ENCODE measurements at places on chromosomes 7 and 10.
A peak's percentile ranks its signal among the peaks of the same experiment; 100 is the strongest.

GRCh38 chr7:129264534-129264933, 39.7 kb downstream of the AHCYL2 start:
- DNase-seq, result no peak

DNA sequence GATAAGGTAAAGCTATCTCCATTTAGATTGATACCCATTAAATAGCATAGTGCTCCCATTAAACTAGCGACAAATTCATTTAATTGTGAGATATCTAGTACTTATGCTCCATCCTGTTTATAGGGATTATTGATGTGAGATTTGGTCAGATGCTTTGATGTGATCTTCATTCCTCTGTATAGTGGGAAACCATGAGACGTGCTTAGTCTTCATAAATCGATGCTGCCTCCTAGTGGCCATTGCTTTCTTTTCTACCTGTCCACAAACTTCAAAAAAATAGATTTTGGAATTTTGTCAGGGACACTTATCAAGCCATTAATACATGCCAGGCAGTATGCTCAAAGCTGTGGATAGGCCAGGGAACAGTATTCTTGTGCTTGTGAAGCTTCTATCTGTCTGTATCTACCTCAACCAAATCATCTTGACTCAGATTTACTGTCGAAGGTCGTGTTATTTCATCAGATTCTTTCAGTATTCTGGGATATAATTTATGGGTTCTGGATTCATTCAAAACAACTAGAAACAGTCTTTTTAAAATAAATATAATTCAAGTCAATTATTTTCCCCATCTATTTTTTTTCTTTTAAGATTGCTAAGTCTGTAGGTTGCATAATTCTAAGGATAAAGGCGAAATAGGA, 12.0 kb downstream of the LSM8 start:
- peak; percentile 70 for DNase-seq

GRCh38 chr10:35353395-35353794, 17.1 kb downstream of the CCNY start:
- DNase-seq, result no peak

DNA sequence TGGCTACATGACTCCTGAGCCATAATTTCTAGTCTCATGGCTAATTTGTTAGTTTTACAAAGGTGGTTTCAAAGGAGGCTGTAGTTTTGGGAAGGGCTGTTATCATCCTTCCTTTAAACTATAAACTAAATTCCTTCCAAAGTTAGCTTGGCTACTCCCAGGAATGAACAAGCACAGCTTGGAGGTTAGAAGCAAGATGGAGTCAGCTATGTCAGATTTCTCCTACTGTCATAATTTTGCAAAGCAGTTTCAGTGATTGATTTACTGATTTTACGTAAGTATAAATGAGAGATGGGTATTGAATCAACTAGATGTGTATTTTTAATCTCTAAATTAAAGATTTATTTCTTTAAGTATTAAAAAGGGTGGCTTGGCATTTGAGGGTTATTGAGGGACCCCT, 79.9 kb downstream of the PHTF2 start:
- no peak for DNase-seq

- DNase-seq, result no peak
Observed at GRCh38 chr7:24942226-24942625, 37.8 kb downstream of the OSBPL3 start.

- no peak for DNase-seq
Observed at GRCh38 chr10:82208726-82209125, 333.7 kb downstream of the NRG3 start.

DNA sequence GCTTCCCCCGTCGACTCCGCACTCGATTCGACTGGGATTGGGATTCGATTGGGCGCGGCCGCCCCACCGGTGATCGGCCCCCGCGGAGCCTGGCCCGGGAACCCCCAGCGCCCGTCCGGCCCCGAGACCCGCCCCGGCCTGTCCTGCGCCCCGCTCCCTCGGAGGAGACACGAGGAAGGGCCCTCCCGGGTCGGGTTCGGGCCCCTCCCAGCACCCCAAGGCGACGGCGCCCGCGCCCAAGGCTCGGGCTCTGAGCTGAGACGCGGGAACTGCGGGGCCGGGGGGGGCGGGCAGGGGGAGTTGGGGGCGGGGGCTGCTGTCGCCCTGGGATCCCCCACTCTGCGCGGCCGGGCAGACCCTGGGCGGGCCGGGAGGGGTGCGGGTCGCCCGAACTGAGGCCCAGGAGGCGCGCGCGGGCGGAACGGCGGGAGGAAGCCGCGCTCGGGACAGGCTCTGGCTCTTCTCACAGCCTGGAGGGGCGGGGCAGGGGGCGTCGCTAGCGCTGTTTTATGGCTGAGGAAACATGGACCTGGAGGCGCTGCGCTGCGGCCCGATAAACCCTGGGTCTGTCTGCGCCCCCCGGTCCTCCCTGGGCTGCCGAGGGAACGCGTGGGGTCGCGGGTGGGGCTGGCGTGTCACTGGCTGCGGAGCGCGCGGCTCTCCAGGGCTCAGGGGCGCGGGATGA, 1.7 kb upstream of the NKX6-2 start:
- DNase-seq, result peak; percentile 30

DNA sequence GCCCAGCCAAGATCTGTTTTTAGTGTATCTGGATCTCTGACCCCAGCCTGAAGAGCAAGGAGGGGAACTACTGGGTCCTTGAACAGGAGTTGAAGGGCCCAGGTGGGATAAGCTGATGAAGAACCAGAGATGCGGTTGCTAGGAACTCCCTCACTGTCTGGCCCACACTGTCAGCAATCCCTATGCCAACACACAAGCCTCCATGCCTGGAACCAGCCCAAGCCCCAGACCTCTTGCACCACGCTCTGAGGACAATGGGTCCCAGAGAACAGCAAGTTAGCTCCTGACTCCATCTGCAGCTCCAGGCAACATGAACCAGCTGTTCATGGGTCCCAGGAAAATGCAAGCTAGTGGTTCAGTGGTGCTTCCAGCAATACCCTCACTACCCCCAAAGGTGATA, 2.4 kb downstream of the NAT16 start:
- DNase-seq, result no peak

DNA sequence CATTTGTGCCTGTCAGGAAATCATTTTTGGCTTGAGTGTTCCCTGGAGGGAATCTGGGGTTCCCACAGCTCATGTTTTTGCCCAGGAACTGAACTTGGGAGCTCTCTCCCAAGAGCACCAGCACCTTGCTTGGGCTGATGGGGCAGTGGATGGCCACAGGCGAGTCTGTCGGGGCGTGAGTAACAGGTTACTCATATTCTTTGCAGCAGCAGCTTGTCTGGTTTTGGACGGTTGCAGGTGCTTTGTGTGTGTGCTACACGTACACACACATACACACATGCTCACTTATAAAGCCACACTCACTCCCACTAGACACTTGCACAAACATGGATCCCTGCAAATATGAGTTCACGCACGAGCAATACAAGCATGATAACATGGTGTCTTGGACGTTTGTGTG, 2.9 kb upstream of the PALD1 start:
- DNase-seq, result peak; percentile 69

DNA sequence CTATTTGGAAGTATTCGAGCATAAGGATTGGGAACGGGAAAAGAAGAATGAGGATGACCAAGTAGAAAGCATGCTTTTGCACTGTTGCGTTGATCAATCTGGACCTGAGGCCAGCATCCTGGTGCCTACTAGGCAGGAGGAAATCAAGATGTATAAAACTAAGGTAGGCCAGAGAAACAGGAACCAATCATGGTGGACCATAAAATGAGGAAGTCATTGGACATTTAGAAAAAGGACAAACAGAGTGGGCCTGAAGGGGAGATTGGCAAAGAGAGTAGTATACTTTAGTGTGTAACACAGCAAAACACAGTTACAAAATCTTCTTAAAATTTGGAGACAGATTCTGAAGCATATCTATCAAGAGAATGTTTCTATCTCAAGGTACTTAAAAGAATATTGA, 171.1 kb upstream of the FZD1 start:
- no peak for DNase-seq

GRCh38 chr7:17315974-17316373, 17.5 kb downstream of the AHR start:
- DNase-seq, result no peak

- DNase-seq, result no peak
Observed at GRCh38 chr10:64036321-64036930, 515.2 kb downstream of the REEP3 start.

DNA sequence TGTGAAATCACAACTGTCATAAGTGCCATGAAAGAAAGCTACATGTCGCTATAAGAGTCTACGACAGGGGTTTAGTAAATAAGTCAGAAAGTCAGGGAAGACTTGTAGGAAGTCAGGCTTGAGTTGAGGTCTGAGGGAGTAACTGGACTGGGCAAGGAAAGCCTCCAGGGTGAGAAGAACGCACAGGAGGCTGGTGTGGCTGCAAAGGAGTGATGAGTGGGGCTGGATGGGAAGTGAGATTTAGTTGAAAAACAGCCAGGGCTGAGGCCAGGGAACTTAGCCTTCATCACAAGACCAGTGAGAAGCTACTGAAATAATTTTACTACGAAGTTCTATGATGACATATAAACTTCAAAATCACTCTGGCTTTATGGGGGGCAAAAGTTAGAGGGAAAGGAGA, 763.7 kb upstream of the PHF14 start:
- no peak for DNase-seq

DNA sequence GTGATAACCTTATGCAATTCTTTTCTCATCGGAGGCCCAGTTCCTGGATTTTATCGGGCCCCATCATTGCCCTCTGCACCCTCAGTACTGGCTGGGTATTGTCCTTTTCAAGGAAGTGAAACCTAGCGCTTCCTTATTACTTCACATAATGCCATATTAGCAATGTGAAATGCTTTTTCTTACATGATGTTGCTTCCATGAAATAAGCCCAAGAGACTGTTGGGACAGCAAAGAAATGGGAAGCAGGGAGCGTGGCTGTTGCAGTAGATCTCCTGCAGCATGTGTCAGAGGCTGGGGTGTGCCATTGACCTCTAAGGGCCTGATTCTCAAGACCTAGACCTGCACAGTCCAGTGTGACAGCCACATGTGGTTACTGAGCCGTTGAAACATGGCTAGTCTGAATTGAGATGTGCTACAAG, 8.1 kb downstream of the CHN2 start:
- no peak for DNase-seq

DNA sequence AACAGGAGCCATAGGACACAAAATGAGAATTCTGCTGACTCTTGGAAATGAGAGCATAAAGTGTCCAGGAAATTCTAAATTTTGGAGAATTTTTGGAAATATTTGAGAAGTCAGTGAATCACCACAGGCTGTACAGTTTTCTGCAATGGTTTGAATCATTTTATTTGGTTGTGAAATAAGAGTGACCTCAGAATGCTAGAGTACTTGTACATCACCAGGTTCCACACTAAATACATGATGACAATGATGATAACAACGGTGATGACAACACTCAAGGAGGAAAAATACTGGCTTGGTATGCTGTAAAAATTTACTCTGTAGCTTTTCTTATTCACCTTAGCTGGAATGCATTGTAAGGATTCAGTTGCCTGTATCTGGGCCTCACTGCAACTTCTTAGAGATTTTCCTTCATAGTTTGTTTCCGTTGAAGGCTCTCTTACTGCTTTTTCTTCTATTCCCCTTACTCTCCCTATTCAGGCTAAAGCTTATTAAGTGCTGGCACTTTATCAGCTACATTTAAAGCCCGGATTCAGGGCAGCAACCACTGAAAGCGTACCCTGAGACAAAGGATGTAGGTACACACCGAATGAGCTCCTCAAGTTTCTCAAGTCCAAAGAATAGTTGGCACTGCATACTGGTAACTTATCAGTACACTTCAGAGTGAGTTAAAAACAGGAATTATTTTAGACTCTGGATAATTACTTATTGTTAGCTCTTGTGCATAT, 30.2 kb upstream of the NME8 start:
- no peak for DNase-seq

DNA sequence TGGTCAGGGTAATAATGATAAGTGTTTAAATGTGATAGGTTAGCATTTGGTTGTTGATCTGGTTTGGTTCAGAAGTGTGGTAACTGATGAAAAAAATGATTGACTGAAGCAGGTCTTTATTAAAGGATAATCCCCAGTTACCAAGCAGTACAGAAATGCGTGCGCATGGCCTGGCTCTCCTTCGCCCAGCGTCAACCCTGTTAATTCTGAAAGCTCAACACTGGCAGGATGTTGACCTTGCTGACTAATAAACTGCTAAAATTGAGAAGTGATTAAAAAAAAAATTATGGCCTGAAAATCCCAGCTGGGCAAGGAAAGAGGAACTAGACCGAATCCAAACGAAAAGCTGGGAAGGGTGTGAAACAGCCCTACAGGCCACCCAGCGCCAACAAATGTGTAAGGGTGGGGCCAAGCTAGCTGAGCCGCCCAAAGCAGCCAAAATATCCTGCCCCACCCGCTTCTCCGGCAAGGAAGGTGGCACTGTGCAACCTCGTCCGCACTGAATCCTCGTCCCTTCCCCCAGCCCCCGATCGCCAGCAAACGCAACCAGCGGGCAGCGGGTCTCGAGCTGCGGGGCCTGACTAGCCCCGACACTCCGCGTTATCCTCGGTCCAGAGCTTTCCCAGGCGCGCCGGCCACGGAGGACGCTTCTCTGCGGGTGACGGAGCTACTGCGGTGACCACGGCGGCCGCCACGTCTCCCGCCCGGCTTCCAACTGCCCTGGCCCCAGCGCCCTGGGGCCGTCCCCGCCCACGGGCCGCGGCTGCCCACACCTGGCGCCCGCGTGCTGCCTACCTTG, 561 bp downstream of the SHTN1 start:
- DNase-seq, result peak; percentile 69

DNA sequence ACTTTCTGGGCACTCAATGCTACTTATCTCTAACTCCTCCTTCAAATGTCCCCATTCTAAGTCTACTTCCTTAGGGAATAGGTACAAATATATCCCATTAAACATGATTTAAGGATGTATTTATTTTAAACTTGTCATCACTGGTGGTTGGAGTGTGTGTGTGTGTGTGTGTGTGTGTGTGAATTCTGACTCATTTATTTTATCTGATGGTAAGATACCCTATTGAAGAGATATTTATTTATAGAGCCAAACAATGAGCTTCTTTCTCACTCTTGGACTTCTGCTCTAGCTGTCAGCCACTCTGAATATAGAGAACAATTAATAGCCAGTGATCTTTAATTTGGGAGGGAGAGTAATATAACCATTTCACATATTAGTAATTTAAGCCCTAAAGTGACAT, 17.8 kb upstream of the MAGI2 start:
- DNase-seq, result no peak

DNA sequence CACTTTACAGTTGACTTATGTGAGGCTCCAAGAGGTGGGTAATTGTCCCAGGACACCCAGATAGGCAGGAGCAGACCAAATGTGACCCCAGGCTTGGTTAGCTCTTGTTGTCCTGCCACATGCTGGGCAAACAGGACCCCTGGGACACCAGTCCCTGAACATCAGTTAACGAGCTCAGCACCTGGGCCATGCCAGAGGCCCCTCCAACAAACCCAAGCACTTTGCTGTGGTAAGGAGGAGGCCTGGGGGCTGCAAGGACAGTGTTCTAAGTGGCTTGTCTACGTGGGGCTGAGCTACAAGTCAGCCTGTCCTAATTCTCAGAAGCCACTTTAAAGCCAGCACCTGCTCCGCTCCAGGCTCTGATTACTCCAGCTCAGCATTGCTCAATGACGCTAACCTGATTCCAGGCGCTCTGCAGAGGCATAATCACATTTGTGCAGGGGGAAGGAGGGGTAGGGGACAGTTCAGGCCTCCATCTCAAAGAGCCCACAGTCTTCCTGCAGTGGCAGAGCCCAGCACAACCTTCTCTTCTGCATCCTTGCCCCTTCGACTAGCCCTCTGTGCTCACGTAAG, 57.2 kb downstream of the DDC start:
- DNase-seq, result no peak

Measured in Daoy (cell line).